ENCODE measurements at places on chromosomes 4 and X.
A peak's percentile ranks its signal among the peaks of the same experiment; 100 is the strongest.

- no peak for DNase-seq
Measured at GRCh38 chrX:17441965-17442364, 67.0 kb downstream of the NHS start.

DNA sequence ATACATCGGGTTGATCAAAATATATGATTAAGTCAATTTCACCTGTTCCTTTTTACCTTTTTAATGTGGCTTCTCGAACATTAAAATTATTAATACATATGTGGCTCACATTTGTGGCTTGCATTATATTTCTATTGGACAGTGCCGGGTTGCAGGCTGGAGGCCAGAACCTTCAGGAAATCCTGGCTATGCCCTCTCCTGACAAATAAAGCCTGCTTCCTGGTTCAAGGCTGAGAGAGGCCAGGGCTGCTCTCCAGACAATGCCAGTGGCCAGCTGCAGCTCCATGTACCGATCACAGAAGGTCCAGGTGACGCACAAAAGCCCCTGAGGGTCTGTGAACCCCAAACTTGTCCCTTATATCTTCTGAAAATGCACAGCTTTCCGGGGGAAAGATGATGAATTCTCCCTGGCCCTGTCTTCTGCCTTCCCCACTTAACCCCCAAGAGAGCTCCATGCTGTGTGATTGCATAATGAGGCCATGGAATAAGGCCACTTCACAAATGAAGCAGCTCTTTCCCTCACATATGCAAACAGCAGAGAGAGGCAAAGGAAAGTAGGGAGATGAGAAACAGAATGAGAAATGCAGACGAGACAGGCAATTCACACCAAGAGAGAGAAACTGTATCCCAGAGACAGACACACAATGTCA is 241.2 kb downstream of the BCOR start:
- no peak for DNase-seq

GRCh38 chr4:1171311-1172227 is 814 bp downstream of the SPON2 start:
- no peak for DNase-seq

GRCh38 chrX:14504960-14505538 is 24.3 kb upstream of the GLRA2 start:
- DNase-seq: no peak

DNA sequence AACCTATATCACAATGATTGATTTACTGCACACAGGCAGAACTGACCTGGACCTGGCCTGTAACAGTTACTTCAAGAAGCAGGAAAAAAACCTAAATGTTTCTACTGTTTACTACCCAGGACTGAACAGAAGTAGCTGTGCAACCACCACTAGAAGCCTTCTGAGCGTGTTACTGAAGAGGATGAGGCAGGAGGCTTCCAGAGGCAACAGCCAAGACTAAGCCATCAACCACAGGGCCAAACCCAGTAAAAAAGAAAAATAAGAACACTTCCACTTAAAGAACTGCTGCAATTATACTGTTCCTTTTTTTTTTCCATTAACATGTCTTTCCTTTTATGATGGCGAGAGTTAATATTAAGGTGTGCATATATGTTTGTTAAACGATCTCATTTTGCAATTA is 29.4 kb upstream of the TTC29 start:
- DNase-seq: no peak

GRCh38 chr4:33696586-33696985 is 2547.7 kb downstream of the ARAP2 start:
- DNase-seq: no peak

DNA sequence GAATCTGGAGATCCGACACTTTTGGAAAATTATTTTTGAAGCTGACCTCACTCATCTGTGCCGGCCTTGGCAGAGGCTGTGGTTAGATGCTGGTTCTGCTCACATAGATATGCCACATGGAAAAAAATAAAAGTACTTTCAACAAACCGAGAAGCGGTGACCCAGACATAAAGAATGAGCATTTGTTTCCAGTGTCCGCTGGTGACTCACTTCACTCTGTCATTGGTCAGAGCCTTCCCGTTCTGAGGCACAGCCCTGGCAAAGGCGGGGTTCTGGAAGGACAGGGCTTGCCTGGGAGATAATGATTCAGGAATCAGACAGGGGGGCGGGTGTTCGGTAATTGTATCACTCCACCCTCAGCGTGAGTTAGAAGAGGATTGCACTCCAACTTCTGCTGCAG is 172.4 kb upstream of the MXRA5 start:
- DNase-seq: peak; percentile 70

DNA sequence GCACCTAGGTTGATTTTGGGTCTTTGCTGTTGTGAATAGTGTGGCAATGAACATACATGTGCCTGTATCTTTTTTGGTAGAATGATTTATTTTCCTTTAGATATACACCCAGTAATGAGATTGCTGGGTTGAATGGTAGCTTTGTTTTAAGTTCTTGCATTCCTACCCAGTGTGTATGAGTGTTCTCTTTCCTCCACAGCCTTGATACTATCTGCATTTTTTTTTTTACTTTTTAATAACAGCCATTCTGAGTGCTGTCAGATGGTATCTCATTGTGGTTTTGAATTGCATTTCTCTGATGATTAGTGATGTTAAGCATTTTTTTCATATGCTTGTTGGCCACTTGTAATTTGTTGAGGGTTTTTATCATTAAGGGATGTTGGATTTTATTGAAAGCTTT is 351.8 kb upstream of the GNPDA2 start:
- no peak for DNase-seq

GRCh38 chr4:38292529-38292928 is 332.3 kb downstream of the PTTG2 start:
- DNase-seq: no peak

DNA sequence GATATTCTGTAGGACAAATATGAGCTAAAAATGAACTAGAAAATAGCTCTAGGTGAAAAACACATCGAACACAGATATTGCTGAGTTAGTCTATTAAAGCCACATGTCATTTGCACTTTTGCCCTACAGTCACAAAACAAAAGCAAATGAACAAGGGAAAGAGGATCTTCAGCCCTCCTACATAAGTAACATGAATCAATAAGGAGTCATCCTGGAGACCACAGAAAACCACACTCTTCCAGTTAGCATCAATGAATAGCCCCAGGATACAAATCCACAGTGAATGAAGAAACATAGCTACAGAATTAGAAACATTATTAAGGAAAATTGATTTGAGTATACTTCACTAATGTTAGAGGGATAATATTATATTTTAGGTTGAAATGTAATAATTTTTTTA is 311.4 kb downstream of the MAPK10 start:
- DNase-seq: peak; percentile 45

- no peak for DNase-seq
Measured at GRCh38 chrX:13489454-13489853, 79.9 kb upstream of the EGFL6 start.
